ENCODE measurements at places on chromosomes 13 and 19.

DNA sequence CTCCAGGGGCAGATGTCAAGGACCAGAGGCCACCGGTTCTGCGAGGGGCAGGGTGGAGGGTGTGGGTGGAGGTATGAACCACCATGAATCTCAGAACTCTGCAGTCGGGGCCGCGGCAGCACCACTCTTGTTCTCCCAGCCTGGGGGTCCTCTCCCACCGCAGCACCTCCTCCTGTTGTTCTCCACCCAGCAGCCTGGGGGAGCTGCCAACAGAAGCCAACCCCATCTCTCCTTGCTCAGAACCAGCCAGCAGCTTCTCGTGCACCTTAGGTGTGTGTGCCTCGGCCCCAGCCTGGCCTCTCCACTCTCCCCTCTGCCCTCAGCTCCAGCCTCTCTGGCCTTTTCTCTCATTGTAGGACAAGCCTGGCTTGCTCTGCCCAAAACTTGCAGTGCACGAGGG is 31.9 kb upstream of the CCNE1 start:
- DNase-seq, result no peak

- no peak for DNase-seq
These were observed 33.6 kb downstream of the ATP7B start for GRCh38 chr13:51977625-51978024.

- no peak for DNase-seq
These were observed 68.6 kb upstream of the RFXAP start for GRCh38 chr13:36750461-36750860.

GRCh38 chr13:64767054-64767453 is 2463.1 kb downstream of the PCDH9 start:
- DNase-seq, result no peak

DNA sequence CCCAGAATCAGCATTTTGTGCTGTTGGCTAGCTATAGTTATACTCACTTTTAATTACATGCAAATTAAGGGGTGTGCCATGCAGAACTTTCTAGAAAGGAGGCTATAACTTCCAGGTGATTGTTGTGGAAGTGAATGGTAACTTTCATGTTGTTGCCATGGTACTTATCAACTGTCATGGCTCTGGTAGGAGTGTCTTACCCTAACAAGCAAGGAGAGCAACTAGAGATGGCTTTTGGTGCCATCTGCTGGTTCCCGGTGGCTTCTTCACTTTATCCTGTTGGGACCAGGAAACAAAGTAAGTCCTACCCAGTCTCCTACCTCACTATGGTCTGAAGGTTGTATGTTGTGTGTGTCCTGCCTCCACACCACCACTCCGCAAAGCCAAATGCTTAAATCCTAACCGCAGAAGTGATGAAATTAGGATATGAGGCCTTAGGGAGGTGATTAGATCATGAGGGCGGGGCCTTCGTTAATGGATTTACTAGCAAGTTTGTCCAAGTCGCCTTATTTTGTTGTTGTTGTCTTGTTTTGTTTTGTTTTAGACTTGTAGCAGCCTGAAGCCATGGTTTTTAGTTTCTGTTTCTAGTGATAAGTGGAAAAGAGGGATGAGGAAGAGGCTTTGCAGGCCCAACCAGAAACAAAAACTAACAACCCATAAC is 22.6 kb downstream of the FBXL12 start:
- DNase-seq, result peak; percentile 84

DNA sequence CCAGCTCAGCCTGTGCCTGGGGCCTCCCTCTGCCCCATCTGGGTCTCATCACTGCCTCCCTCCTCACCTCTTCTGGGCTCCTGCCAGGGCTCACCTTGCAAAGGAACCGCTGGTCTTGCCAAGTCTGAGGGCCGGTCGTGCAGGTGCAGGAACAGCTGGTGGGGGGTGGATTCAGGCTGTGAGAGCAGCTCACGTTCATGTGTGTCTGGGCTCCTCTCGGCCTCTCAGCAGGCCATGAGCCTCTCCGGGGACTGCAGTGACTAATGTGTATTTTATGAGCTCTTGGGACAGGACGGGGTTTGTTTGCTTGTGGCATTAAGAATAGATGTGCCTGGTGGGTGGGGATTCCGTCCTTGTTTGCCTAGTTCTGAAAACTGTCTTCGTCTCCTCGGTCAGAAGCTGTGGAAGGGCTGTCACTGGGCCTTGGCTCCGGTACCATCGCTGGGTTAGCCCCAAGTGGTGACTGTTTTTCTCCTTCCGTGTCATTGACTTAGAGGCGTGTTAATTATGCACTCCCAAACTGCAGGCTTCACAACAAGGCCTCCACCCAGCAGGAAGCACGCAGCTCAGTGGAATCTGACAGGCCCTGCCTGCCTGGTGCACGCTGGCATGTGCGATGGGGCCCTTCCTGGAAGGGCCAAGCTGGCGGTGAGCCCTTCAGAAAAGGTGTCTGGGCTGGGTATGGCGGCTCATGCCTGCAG is 77.6 kb downstream of the KDM4B start:
- DNase-seq, result no peak
